ENCODE measurements at places on chromosomes 13 and 19.

GRCh38 chr13:95352486-95352885 is 51.2 kb upstream of the ABCC4 start:
- DNase-seq = no peak

DNA sequence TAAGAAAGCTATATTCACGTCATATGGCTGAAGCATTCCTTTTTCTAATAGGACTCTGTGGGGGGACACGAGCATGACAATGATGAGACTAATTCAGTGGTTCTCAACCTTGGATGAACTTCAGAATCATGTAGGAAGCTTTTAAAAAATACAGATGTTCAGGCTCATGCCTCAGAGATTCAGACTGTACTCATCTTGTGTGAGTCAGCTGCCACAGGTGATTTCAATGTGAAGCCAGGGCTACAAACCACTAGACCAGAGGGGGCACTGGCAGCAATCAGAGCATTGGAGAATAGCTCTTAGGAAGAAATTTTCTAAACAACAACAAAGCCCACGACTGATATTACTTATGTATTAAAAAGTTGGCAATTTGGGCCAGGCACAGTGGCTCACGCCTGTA is 91.7 kb downstream of the SERP2 start:
- peak; percentile 30 for DNase-seq

- peak; percentile 45 for DNase-seq
These were observed 40.8 kb upstream of the GPR183 start for GRCh38 chr13:99347911-99348451.

DNA sequence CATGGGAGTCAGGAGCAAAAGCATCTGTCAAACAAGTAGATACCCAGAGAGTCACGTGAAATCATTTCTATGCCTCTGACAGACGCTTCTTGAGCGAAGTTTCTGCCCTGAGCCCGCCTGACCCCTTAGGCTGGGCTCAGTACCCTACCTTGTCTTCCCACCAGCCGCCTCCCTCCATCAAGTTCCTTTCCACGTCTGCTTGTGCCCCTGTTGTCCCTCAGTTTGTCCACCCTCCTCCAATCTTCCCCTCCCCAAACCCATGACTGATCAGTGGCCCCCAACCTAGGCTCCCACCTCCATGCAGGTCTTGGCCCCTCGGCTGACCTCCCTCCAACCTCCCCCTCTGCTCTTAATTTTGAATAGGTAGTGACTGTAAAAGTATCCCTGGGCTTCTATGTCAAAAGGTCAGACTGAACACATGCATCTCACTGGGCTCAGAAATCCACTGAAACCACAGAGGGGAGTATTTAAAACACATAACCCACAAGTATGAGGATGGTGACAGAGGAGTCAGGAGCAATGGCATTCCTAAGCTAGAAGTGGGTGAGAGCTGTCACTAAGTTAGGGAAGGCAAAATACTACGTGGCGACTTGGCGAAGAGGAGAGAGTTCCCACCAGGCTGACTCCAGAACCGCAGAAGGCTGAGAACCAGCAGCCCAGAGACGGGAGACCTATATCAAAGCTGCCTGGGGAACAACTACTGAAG is 1.7 kb upstream of the ZNF446 start:
- DNase-seq = peak; percentile 65

GRCh38 chr13:94987081-94987480 is 274.7 kb upstream of the SOX21 start:
- no peak for DNase-seq

DNA sequence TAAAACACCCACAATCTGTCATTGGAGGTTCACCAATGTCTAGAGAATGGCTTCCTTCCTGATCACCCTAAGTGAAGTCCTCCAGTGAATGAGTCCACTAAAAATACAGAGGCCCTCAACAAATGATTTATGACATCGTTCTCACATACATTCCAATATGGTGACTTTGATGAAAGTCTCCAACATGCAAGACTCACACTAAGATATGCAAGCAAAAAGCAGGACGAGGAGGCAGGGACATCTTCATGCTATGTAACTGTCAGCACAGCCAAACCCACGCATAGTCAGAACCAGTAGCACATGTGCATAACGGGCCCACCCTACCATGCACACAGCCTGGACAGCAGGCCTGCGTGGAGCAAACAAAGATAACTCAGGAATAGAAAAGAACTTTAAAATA is 16.6 kb upstream of the LSM14A start:
- no peak for DNase-seq

- no peak for DNase-seq
These were observed at the start of gene PRKCG for GRCh38 chr19:53881482-53882390. TSS of gene PRKCG (plus strand) at chr19:53882197. CDS start at chr19:53882495, 298 bp downstream.

DNA sequence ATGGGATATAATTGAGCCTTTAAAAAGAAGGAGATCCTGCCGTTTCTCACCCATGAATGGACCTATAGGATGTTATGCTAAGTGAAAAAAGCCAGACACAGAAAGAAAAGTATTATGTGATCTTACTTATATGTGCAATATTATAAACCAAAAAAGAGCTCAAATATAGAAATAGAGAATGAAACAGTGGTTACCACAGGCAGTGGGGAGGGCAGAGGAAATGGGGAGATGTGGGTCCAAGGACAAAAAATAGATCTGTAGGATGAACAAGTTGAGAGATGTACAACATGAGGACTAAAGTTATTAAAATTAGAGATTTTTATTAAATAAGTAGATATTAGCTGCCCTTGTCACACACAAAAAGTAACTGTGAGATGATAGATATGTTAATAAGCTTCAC is 29.1 kb downstream of the TDRD3 start:
- DNase-seq = no peak

DNA sequence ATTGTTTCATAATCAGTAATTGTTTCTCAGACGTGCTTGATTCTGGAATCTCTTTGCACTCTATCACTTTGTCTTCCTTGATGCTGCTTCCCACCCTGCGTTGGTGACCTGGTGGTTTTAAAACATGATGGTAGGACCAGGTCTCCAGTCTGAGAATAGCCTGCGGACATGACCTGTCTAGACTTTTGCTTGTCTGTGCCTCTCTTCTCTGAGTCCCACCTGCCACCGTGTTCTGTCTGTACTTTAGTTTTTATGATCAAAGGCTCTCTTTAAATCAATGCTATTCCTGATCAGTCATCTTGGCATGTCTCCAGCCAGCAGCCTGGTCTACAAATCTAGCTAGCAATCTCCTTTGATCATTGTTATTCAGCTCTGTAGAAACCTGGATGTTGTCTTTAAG is 933.9 kb downstream of the DIAPH3 start:
- no peak for DNase-seq

GRCh38 chr13:41847216-41847615 is 113.7 kb downstream of the VWA8 start:
- no peak for DNase-seq

DNA sequence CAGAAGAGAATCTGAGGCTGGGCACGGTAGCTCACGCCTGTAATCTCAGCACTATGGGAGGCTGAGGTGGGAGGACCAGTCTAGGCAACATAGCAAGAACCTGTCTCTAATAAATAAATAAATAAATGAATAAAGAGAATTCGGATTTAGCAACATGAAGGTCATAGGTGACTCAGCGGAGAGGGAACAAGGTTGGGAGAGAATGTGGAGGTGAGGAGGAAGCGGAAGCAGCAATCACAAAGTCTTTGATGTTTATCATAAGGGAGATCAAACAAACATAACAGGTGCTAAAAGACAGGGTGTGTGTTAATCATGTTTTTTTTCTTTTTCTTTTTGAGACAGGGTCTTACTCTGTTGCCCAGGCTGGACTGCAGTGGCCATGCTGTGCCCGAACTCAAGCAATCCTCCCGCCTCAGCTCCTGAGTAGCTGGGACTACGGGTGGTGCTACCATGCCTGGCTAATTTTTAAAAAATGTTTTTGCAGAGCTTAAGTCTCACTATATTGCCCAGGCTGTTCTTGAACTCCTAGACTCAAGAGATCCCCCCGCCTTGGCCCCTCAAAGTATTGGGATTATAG is 16.3 kb downstream of the PBX4 start:
- DNase-seq = no peak

GRCh38 chr19:2117215-2117960 is 20.7 kb downstream of the IZUMO4 start:
- DNase-seq = no peak

DNA sequence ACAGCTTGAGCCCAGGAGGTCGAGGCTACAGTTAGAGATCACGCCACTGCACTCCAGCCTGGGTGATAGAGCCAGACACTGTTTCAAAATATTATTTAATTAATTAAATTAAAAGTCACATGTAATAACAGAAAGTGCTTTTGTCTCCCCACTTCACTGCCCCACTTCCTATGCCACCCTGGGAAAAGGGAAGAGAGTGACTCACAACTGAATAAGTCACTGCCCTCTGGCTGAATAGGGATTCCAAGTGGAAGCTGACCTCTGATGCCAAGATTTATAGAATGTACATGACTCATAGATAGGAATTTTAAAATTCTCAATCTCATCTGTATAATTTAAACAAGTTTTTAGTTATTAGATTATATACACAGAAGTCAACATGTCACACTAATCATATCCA is 22.2 kb upstream of the ERVV-1 start:
- DNase-seq = peak; percentile 94

DNA sequence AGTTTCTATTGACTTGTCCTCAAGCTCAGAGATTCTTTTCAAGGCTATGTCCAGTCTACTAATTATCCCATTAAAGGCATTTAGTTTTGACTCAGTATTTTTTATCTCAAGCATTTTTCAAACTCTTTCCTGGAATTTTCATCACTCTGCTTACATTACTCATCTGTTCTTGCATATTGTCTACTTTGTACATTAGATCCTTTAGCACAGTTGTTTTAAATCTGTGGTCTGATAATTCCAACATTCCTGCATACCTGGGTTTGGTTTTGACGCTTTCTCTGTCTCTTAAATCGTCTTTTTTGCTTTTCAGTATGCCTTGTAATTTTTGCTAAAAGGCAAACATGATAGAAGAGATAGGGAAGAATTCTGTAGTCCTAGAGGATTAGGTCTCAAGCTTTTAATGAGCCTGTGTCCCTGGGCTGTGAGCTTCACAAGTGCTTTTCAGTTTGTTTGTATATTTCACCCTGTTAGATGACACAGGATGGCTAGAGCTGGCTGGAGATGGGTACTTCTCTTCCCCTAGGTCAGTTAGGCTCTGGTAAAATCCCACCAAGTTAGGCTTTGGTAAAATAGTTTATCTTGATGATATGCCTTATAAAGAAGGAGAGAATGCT is 46.1 kb upstream of the GPC6 start:
- no peak for DNase-seq

GRCh38 chr13:88189728-88190127 is 518.6 kb downstream of the SLITRK5 start:
- no peak for DNase-seq

- DNase-seq = no peak
These were observed 35.1 kb downstream of the IL17D start for GRCh38 chr13:20738616-20739015.

GRCh38 chr13:60032851-60033250 is 130.9 kb downstream of the DIAPH3 start:
- DNase-seq = no peak
